B cell (primary cell): ENCODE measurements at places on chromosomes 3 and 15. TPM values are rescaled to one million over a fixed set of nuclear protein-coding genes. Genes with fewer than 3 reads are reported as not detected.

Gene PRR20G
- total RNA-seq = not detected in 2 replicates

DNA sequence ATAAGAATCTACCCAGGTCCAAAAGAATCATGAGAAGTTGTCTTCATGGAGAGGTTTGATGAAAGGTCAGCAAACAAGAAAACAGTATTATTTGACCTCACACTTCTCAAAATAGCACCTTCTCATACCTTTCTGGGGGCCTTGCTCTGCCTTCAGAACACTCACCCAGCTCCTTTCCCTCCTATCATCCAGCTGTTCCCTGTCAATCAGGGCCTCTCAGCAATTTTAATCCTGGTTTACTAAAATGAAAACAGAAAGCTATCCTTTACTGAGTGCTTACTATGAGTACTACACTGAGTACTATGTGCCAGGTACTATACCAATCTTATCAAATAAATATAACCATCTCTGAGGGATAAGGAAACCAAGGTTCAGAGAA, 138.6 kb downstream of the GAP43 start:
- DNase-seq = no peak

DNA sequence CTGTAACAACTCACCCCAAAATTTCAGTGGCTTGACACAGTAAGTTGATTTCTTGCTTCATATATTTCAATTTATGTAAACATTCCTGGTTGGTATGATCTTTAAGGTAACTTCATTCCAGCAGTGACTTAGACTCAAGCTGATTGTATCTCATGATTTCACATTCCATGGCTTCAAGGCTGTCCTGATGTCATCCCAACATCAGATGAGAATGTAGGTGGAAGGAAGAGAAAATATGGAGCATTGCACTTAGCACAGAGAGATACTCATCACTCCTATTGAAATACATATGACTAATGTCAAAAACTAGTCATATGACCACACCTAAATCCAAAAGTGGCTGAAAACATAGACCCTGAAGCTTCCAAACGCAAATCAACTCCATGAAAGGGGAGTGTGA, 793.8 kb downstream of the TBL1XR1 start:
- no peak for DNase-seq

Gene DLL4
- 0.30 and 0.36 TPM in 2 replicates for total RNA-seq

DNA sequence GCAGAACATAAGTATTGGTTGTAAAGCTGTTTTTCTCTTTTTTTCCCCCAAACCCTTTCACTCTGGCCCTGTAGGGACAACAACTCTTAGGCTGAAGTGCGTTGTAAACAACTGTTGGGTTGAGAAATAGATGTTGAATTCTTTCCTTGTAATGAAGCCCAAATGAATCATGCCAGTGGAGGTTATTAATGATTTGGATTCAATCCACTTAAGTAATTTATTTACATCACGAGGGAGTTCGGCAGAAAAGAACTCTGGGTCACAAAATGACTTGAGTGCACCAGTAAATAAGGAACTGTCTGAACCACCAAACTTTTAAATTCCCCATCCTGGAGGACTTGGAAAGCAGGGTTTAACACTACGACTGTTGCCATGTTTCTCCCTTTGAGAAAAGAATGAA, 218.9 kb downstream of the PDZRN3 start:
- DNase-seq = no peak

DNA sequence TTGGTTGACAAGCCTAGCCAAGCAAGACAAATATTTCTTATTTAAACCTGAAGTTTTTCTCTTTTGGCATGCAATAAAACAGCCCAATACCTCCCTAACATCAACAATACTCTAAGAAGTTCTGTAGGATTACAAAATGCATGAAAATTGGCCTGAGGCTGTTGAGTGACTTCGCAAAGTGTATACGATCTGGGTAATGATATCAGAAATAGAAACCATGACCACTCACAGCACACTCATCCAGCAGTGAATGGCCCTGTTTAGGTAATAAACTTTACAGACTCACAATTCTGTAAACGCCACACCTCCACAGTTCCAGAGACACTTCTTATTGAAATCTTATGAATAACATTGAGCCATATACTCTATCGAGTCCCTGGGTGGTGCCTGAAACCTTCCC, 83.0 kb upstream of the NAALADL2 start:
- no peak for DNase-seq

Gene TRPC1
- total RNA-seq = 3.3 and 3.8 TPM in 2 replicates

Gene CCR9
- 0.76 and 1.1 TPM in 2 replicates for total RNA-seq

GRCh38 chr3:43017593-43018195, 38.6 kb downstream of the GASK1A start:
- DNase-seq = no peak

Gene A4GNT
- total RNA-seq = not detected in 2 replicates

- DNase-seq = no peak
Measured at GRCh38 chr3:108106031-108106430, 15.2 kb upstream of the CD47 start.

GRCh38 chr3:117479095-117479494, 769.5 kb downstream of the TUSC7 start:
- DNase-seq = no peak

DNA sequence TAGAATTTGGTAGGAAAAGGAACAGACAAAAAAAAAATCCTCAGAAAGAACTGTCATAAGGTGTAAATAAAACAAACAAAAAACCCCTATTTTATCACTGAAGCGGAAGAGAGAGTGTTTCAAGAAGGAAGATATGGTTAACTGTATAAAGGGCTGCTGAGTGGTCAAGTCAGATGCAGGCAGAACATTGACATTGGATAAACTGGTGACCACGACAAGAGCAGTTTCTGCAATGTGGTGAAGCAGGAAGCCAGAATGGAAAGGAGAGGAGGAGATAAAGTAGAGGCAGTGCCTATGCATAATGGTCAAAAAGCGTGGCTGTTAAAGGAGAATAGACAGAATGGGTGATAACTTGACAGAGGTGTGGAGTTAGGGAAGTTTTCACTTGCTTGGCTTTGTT, 75.3 kb downstream of the CYP19A1 start:
- DNase-seq = no peak

GRCh38 chr3:123110282-123110975, 43.6 kb downstream of the PDIA5 start:
- DNase-seq = peak; percentile 24

Gene DTX3L
- total RNA-seq = 41.1 and 44.0 TPM in 2 replicates

GRCh38 chr15:70012895-70013294, 84.8 kb downstream of the TLE3 start:
- DNase-seq = no peak

Gene TNNC1
- total RNA-seq = 1.1 TPM in 1 of 2 replicates, not detected in the other

GRCh38 chr3:44983484-44983941, 7.5 kb downstream of the EXOSC7 start:
- DNase-seq = no peak

- DNase-seq = no peak
Measured at GRCh38 chr3:157551961-157552360, 48.7 kb upstream of the VEPH1 start.

Gene C3orf49
- not detected in 2 replicates for total RNA-seq

Gene BTLA
- 91.6 and 101 TPM in 2 replicates for total RNA-seq

DNA sequence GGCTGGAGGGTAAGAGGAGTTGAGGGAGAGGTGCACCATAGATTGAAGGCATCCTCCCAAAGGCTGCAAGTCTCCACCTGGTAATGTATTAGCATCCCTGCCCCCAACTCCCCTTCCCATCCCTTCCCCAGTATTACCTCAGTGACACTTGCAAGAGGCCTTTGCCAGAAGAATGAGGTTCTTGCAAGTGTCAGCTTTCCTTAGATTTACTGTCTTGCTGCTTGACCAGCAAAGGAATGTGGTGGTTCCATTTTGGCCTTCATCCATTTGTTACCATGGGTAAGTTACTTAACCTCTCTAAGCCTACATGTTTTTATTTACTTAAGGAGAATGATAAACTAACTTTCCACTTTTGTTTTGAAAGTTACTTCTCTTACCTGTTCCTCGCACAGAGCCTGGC, 108.9 kb downstream of the LRTM1 start:
- no peak for DNase-seq

Gene SFMBT1
- total RNA-seq = 55.8 and 60.3 TPM in 2 replicates

Gene GPR87
- total RNA-seq = not detected in 2 replicates

Gene SKOR1
- total RNA-seq = 0.32 and 0.67 TPM in 2 replicates

- peak; percentile 12 for DNase-seq
Measured at GRCh38 chr15:88803241-88803919, at the start of gene ACAN. Gene ACAN (plus strand): TSS chr15:88803436. CDS start chr15:88836207, 32,771 bp downstream.

DNA sequence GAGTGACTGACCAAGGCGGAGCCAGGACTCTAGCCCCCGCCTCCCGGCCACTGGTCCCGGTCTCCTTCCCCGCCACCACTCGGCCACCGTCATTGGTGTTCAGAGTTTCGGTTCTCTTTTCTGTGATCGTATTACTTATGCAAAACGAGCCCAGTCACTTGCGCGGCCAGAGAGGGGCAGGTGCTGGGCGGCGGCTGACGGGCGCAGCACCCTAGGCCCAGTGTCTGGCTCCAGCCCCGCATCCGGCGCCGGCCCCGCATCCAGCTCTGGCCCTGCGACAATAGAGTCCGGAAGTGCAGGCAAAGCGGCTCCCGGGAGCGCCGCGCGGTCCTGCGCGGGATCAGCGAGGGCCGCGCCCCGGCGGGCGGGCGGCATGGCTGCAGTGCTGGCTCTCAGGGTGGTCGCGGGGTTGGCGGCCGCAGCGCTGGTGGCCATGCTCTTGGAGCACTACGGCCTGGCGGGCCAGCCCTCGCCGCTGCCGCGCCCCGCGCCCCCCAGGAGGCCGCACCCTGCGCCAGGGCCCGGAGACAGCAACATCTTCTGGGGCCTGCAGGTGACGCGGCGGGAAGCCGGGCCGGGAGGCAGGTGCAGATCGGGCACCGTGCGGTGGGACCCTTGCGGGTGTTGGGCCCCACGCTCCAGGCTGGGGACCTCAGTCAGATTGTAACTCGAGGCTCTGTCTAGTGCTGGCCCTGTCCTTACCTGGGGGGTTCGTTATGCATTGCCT, at the start of gene TMEM62:
TMEM62 (plus strand) TSS at position 157 of the 727 bp plus-strand sequence; CDS start at position 374, 217 bp downstream.
- peak; percentile 91 for DNase-seq

Gene GPR176
- total RNA-seq = 0.30 and 0.39 TPM in 2 replicates

DNA sequence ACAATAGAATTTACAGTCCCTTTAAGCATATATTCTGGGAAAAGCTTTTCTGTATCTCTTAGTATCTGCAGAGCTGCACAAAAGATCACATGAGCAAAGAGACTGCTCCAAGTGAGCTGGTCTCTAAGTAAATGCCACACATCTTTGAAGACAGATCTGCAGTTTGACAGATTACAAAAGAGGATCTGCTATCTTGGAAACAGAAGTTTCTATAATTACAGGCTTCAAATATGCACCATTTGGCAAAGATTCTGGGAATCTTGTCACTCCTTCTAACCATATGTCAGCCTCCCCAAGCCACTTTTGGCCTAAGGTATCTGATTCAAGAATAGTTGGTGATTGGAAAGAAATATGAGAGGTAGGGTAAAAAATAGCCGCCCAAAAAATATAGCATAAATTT, 9.6 kb upstream of the CFAP44 start:
- DNase-seq = no peak

Gene MYLK
- not detected in 2 replicates for total RNA-seq

Gene MED12L
- 0.30 and 0.58 TPM in 2 replicates for total RNA-seq

- no peak for DNase-seq
Measured at GRCh38 chr3:156702367-156702766, 28.0 kb downstream of the TIPARP start.

DNA sequence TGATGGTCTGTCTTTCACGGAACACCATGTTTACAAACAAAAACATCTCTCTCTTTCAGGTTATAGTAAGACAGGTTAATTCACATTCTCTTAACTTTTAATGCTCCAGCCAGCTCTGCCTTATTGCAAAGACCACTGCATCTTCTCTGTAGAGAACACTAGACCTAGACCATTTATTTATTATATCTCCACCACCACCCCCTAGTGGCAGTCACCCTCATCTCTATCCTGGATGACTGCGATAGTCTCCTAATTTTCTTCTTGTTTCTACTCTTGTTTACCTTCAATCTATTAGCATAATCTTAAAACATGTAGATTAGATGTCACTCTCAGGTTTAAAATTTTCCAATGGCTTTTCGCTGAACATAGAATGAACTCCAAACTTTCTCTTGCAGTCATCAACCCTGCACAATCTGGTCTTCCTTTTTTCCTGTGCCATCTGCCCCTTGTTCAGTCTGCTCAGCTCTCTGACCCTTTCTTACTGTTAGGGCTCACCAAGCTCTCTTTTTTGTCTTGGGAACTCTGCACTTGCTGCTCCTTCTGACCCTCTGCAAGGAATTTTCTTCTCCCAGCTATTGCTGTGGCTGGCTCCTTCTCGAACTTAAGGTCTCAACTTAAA, 155.6 kb downstream of the SQOR start:
- DNase-seq = no peak

- DNase-seq = no peak
Measured at GRCh38 chr3:98058244-98058960, 23.3 kb upstream of the GABRR3 start.

GRCh38 chr3:141360888-141361598, 7.3 kb upstream of the ZBTB38 start:
- peak; percentile 54 for DNase-seq

DNA sequence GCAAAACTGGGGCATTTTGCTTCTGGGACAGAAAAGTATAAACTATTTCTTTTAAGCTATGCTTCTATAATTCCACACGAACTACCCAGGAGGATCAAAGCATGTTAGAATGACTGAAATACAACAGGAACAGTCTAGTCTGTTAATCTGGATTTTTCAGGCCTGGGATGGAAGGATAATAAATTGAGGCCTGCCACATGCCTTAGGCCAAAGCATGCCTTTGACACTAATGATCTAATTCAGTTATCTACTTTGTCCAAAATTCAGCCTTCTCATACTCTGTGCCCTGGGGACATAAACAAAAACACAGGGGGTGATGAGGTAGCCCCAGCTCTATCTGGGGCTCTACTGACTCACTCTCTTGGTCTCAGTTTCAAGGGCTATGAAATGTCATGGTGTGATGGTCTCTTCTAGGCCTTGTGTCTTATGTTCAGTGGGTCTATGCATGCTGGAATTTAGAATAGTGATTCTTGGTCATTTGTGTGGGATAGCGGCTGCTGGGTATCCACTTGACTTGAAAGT, 32.5 kb downstream of the GAP43 start:
- no peak for DNase-seq

DNA sequence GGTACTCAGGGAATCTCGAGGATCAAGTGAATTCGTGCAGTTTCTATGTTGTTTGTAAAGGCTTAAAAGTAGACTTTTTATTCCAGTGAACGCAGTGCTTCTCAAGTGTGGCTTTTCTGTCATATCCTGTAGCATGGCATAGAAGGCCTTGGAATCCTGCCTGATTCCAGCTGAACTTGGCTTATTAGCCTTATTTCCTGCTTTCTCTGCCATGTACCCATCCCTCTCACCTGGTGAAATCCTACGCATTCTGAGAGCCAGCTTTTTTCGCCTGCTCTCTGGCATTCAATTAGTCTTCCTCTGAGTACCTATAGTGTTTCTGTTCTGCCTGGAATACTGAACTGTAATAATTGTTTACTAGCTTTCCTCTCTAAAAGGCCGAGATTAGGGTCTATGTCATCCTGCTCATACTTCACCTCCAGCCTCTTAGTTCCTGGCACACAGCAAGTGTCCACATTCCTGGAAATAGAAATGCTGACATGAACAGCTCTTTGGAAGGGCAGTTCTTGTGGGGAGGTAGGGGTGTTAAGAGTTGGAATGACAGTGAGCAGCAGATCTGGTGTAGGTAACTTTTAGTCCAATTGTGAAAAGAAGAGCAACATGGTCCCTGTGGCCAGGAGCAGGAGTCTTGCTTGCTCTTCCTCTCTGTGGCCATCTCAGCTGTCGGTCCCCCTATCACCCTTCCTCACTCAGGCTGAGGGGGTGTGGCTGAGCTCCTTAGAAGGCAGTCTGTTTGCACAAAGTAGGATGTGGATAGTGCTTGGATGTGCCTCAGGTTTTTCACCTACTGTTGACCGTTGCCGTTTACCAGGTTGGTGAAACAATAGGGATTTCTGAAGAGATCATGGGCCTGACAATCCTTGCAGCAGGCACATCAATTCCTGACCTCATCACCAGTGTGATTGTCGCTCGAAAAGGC, 30.4 kb downstream of the SLC24A1 start:
- DNase-seq = no peak

GRCh38 chr3:88019024-88019423, 39.8 kb downstream of the CGGBP1 start:
- no peak for DNase-seq
